ENCODE measurements at places on chromosomes 16 and 17.
A peak's percentile ranks its signal among the peaks of the same experiment; 100 is the strongest.

DNA sequence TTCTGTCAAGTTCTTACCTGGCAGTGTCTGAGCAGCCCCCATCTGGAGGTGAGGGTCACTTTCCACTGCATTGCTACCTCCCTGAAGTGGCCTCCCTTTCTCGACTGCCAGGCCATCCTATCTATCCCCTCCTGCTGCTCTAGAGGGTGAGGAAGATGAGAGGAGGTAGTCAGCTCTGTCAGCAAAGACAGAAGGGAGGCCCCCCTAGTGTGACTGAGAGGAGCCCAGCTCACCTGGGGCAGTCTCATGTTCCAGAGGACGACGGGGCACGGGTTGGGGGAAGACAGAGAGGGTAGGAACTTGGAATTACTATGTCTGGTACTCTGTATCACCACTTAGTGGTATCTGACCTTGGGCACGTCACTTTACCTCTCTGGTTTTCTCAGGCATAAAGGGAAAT lies 22.0 kb downstream of the MYO19 start:
- no peak for DNase-seq

- no peak for DNase-seq
Observed at GRCh38 chr17:53949473-53950090, 126.9 kb downstream of the KIF2B start.

GRCh38 chr16:88759245-88759975 lies 25.6 kb downstream of the PIEZO1 start:
- DNase-seq: no peak

- no peak for DNase-seq
Observed at GRCh38 chr16:74140557-74140956, 156.1 kb upstream of the PSMD7 start.

- no peak for DNase-seq
Observed at GRCh38 chr17:40598301-40598618, 33.0 kb upstream of the CCR7 start.

GRCh38 chr16:56360117-56361008 lies 65.0 kb downstream of the AMFR start:
- no peak for DNase-seq

DNA sequence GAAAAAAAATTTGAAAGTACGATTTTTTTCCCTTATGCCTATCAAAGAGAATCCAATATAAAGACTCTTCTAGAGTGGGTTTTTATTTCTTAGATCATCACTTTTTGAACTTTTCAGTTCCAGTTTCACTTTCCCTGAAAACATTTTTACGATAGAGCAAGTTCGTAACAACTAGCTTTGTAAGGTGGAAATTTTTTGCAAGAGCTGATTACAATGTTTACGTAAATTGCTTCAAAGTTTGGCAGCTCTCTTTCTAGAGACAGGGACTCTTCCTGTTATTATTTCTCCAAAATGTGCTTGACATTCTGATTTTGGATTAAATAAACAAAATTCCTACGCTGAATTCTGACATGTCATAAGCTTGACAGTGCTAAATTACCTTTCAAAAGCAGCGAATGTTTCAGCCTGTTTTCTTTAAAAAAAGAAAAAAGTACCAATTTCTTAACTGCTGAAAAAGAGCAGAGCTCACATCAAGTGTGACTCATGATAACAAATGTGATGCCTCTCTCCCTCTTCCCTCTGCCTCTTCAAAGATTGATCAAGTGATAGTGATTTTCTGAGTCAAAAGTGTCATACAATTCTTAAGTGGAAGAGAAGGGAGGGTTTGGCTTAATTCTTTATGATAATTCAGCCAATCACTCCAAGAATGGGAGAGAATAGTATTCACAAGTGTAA lies 175.2 kb downstream of the KCNJ2 start:
- DNase-seq: no peak

DNA sequence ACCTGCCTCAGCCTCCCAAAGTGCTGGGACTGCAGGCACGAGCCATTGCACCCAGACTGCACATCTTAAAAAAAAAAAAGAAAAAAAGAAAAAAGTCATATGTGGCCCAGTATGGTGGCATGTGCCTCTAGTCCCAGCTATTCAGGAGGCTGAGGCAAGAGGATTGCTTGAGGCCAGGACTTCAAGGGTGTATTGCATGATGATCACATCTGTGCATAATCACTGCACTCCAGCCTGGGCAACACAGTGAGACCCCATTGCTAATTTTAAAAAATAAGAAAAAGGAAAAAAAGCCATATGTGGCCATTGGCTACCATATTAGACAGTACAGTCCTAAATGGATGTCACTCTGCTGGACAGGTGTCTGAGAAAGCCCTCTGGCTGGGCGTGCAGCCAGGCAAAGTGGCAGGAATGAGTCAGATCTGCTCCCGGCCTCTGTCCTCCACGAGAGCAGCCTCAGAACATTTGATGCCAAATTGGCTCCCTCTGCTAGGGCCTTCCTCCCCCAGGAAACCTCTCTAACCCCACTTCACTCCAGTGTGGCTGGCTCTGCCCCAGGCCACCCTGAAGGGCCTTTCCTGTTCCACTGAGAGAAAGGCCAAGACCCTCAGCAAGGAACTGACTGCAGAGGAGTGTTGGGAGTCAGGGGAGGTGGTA lies 14.7 kb downstream of the CA7 start:
- no peak for DNase-seq

DNA sequence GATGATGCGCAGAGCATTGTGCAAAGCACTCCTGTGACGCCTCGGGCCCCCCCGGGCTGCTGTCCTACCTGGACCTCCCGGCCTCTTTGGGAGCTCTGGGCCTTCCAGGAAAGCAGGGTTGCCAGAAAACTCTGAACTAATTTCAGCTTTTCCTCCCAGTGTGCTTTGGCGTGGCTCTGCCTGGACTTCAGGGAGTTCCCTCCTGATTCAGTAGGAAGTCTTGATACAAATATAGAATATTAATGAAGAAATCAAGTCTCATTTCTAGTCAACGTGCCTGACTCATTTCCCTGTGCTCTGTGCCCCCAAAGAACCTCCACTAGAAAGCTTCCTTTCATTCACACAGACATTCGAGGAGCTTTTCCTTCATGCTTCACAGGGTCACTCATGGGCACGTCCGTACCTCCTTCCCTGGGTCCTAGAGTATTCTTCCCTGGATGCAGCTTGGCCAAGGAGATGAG lies 84.0 kb upstream of the NOL11 start:
- peak; percentile 59 for DNase-seq

GRCh38 chr16:82045465-82045864 lies 10.4 kb downstream of the HSD17B2 start:
- DNase-seq: no peak

- DNase-seq: no peak
Observed at GRCh38 chr16:61871837-61872777, 164.1 kb downstream of the CDH8 start.

- DNase-seq: no peak
Observed at GRCh38 chr17:27553019-27553511, 77.9 kb upstream of the LGALS9 start.

DNA sequence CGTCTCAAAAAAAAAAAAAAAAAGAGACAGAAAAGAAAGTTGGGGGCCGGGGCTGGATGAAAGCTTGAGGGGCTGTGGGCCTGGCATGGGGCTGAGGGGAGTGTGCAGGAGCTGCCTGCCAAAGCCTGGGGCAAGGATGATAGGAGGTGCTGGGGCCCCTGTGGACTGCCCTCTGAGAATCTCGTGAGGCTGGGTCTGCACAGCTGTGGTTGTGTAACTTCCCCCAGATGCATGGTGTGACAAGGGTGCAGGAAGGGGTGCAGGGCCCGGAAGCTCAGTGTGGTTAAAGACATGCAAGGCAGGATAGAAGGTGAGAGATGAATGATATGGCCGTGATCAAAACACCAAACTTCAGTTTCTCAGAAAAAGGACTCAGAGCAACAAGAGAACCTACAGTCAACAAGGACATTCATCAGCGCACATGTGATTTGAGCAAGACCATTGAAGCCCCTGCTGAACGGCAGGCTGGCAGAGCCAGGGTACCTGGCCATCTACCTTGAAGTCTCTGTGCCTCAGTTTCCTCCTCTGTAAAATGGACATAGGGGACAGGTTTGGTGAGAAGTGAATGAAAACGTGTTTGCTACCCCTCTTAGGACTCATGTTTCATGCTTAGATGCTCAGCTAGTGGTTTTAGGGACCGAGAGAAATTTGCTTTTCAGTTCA lies 9.6 kb downstream of the IL32 start:
- DNase-seq: no peak
